Non-pigmented ciliary epithelial cell (primary cell): ENCODE measurements at places on chromosomes 5 and 9.

DNA sequence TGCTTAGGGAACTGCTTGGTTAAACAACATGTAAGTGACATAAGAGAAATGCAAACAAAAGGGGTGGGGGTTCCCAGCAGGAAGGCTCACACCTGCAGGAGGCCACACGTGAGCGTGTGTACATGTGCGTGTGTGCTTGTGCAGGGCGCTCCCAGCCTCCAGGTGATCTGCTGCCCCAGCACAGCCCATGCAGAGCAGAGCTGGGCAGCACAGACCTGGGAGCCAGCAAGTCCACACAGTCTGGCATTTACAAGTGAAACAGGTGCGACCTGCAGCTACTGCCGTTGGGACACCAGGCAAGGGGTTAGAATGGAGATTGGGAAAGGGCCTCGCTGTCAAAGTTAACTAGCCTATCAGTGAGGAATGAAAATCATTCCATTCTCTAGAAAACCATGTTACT is 41.8 kb downstream of the GRAMD2B start:
- DNase-seq, result no peak

DNA sequence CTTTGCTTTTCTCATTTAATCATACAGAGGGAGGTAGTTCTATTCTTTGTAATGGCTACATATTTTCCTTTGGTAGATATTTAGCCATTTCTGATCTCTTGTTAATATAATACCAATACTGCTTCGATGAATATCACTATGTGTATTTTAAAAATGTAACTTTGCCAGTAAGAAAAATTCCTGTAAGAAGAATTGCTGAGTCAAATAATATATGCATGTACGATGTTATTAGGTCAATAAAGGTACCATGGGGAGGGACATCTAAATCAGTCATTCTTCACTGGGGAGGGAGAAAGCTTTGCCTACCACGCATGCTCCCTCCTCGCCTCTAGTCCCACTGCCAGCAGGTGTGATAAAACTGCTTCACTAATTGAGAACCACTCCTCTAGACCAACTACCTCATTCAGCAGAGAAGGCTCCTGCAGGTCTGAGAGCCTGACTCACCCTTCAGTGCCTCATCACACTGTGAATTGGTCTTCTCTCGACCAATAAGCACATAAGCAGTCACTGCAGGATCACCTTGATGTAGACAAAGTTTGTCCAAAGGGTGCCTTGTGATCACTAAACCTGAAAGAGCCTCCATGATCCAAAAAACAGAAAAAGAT is 56.1 kb upstream of the TBCA start:
- DNase-seq, result no peak

DNA sequence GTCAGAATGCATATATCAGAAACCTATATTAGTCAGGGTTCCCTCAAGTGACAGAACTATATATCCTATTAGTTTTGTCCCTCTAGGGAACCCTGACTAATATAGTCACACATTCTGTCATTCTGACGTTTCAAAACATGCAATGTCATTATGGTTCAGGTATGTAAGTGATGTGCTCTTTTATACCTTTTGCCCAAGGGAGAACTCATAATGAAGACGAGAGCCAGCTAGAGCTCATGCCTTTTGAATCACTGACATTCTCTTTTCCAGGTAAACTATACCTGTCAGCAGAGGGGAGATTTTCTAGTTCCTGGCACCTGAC is 576.7 kb downstream of the LRRC70 start:
- no peak for DNase-seq

GRCh38 chr5:77333451-77334123 is 123.1 kb downstream of the PDE8B start:
- DNase-seq, result no peak

GRCh38 chr5:149294872-149295829 is 23.5 kb downstream of the AFAP1L1 start:
- no peak for DNase-seq

- DNase-seq, result no peak
These were observed 52.9 kb upstream of the APC start for GRCh38 chr5:112684737-112685136.

- no peak for DNase-seq
These were observed 89.8 kb downstream of the NUDT12 start for GRCh38 chr5:103472830-103473229.

DNA sequence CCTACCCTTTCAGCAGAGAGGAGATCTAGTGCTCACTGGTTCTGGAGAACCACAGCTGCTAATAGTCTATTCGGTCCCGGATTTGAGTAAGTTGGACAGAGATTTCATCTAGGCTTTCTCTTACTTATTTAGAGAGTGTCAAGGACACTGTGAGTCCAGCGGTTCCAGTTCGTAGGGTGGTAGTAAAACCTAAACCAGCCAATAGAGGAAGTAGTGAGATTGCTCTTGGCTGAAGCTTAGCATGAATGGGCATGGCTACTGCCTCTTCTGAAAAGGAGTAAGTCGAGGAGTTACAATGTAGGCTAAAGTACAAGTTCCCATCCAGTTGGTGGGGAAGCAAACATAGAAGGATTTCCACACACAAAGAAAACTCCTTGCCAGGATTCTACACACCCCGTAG is 109.6 kb upstream of the MOCS2 start:
- no peak for DNase-seq

DNA sequence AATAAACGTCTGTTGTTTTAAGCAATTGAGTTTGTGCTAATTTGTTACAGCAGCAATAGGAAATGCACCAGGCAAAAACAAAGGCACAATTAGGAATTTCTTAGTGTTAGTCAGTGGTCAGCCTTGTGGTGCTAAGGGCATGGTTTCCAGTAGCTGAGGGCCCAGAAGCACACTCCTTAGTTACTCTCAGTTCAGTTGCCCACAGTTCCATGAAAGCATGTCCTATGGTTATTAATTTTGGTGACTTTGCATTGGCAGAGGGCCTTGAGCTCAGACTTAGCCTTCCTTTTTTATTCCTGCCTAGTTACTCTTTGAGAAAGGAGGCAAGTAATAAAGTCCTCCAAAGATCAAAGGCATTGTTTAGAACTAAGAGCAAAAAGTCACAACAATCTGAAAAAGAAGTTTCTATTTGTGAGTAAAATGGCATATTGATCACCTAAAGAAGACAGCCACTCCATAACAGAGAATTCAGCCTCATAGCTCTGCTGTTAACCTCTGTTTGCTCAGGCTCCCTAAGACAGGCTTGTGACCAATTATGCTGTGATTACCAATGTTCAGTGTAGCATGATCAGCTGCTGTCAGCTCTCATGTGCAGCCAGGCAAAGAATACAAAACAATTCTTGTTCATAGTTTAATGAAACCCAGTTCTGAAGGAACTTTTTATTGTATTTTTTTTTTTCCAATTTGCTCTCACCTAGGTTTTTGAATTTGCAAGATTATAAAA is 57.0 kb upstream of the MROH2B start:
- DNase-seq, result no peak

DNA sequence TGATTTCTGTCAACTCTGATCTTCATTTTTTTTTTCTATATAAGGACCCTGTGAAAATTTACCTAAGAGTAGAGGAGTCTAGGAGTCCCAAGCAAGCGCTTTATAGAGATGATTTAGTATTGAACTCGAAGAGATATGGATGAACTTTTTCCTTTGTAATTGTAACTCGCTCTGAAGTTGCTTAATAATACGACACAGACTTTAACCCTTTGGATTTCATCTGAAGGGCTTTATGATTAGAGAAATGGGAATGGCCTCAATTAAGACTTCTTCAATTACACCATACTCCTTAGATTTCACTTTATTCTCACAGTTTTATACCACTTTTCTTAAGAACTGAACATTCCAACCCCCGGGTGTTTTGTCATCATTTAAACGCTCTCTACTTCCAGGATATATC is 647.7 kb downstream of the HTR1A start:
- DNase-seq, result no peak

DNA sequence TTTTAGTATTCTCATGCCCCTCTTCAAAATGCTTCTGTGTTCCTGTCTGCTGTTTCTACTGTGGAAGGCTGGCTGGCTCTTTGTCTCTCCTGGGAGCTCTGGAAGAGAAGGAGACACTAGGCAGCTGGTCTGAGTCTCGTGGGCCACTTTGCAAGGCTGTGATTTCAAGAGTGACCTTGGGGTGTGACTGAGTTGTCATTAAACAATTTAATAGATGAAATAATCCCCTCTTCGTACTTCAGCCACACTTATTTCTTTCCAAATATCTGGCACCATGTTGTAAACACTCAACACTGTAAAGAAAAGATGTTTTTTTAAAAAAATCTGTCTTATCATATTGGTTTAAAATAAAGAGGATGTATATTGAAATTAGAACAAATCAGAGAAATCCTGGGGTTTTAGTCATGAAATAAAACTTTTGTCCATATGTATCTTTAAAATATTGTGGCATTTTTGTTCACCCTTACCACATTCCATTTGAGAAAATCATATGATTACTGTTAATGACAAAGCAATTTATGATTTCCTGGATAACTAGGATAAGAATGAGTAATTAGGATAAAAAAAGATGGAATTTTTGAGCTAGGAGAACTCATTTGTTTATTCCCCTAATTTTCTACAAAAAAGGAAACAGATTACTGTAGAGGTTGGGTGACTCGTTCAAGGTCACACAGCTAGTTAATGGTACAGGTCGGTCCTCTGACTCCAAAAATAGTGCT is 200.8 kb downstream of the MAT2B start:
- peak; percentile 4 for DNase-seq

GRCh38 chr5:114243281-114243971 is 118.4 kb upstream of the KCNN2 start:
- DNase-seq, result peak; percentile 60

GRCh38 chr9:75797085-75797580 is 93.3 kb upstream of the PCSK5 start:
- no peak for DNase-seq

DNA sequence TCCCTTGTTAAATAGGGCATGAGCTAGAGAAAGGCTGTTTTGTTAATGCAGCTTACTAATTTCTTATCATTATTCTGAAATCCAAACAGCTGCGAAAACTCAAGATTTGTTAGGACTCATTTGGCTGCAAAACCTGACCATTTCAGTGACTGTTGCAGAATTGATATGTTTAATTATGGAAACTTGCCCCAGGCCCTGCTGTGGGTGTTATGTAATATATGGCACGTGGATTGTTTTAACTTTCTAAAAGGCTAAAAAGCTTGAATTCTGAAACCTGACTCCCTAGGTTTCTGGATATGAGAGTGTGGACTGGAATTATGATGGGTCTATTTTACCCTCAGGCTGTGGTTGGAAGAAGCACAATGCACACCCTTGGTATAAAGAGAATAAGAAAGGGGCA is 4.4 kb downstream of the IL9 start:
- DNase-seq, result no peak

GRCh38 chr5:57839025-57839424 is 356.4 kb upstream of the ACTBL2 start:
- DNase-seq, result no peak

DNA sequence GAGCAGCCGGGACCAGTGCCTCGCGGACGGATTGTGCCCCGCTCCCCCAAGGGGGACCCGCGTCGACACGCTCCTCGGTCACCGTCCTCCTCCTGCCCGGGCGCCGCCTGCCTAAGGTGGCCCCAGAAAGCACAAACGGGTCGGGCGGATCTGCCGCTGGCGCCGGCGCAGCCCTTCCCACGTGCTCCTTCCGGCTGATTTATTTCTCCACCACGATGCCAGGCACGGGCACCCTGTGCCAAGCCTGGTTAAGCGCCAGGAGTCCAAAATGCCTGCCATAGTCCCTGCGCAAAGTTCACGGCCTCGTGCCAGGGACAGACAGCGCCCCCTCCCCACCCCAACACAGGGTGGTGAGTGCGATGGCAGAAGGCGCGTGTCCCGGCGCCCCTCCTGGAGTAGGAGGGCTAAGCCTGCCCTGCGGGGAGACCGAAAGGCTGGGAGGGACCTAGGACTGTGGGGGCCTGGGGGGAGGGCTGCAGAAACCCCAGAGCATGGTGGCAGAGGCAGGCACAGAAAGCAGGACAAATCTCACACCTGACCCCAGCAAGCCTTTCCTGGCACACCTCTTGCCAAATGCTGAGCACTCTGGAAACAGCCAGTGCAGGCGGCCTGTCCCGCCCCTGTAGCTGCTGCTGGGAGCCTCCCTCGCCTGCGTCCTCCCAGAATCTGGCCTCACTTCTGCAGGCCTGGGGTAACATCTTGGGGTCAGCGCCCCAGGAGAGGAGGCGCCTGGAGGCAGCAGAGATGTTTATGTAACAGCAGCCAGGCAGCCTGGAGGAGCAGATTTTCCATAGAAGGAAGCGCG is 1.1 kb upstream of the NOTCH1 start:
- no peak for DNase-seq

GRCh38 chr5:32406650-32407049 is 37.9 kb downstream of the ZFR start:
- DNase-seq, result no peak

DNA sequence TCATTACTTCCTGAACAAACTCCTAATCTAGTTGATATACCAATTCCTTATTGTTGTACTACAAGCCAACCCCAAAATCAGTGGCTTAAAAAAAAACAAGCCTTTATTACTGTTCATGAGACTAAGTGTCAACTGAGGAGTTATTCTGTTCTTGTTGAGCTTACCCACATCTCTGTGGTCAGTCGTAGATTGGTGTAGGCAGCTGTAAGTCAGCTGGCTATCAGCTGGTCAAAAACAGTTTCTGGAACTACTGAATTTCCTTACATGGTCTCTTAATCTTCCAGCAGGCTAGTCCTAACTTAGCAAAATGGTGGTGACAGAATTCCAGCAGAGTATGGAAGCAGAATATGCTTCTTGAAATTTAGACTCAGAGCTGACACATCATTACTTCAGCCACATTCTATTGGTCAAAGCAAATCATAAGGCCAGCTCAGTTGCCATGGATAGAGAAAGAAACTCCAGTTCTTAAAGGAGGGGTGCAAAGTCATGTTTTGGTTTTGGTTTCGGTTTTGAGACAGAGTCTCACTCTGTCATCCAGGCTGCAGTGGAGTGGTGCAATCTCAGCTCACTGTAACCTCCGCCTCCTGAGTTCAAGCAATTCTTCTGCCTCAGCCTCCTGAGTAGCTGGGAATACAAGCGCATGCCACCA is 386.1 kb upstream of the MPDZ start:
- no peak for DNase-seq

DNA sequence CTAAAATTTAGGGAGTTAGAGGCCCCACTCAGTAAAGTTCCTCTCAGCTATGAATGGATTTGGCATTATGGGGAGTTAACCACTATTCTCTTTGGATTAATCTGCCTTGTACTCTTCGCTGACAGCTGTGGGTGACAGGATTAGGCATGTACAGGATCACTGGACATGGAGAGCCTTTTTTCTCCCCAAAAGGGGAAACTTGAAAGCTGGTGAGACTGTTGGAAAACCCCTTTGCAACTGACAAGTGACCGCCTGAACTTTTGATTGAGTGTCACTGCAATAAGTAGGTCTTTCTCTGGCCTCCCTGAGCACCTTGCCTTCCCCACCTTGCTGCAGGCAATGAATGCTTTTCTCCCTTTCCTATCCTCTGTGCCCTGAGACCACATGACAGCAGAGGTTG is 68.3 kb downstream of the ERP44 start:
- no peak for DNase-seq

GRCh38 chr9:96510258-96510657 is 60.3 kb downstream of the HABP4 start:
- DNase-seq, result no peak

GRCh38 chr9:122946461-122947005 is 5.7 kb downstream of the RABGAP1 start:
- no peak for DNase-seq

GRCh38 chr5:143243103-143243502 is 160.4 kb downstream of the NR3C1 start:
- DNase-seq, result no peak
